Cortex of kidney (tissue), 1 donor: ENCODE measurements at places on chromosomes 11 and 22.

DNA sequence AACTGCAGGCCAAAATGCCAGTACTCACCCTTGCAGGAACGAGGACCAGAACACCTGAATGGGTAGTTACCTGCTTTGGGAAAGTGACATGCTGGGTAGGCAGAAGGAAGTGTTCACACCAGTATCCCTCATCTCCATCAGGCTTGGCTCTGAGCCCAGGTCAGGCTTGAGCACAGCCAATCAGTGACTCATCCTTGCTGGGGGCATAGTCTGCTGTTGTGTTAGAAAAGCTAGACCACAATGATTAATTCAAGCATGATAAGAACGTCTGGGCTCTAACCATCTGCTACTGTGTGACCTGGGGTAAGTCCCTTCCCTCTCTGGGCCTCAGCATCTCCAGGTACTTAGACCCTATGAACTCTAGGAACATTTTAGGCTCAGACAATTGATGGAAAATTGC is 450.4 kb downstream of the MIAT start:
- DNase-seq, result no peak

DNA sequence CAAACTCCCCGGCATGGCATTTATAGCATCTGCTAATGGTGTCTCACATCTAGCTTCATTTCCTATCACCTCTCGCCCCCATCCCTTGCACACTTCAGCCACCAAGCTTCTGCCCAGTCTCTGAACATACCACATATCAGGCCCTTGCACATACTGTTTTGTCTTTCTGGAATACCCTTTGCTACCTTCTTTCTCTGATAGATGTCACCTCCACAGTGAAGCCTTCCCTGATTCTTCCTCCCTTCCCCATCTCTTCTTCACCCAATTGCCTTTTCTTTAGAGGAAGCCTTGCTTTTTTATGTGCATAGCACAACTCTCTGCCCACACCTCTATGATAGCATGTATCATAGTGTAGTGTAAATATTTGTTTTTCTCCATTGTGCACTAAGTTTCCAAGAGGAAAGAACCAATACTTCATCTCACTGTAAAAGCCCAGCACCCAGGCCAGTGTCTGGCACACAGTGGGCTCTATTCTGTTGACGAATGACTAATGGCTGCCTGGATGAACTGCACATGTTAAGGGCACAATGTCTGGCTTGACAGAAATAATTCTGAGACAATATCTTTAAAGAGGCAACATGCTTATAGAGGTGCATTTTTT is 27.8 kb downstream of the P4HA3 start:
- DNase-seq, result no peak

DNA sequence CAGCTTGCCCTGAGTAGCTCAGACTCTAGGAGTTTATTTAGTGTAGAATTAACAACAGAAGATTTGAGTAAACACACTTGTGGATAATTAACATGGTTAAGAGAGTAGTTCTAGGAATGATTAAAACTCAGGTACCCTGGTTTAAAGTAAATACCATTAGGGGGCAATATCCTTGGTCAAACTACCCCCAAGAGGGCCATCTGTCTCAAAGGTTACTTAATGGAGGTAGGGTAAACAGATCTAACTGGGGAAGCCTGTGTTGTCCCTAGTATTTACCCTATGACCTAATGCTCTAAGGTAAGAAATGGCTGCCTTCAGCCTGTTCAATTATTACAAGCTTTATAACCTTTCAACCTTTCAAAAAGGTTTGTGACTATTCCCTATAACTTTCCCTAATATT is 10.6 kb upstream of the GLYATL1 start:
- DNase-seq, result no peak

DNA sequence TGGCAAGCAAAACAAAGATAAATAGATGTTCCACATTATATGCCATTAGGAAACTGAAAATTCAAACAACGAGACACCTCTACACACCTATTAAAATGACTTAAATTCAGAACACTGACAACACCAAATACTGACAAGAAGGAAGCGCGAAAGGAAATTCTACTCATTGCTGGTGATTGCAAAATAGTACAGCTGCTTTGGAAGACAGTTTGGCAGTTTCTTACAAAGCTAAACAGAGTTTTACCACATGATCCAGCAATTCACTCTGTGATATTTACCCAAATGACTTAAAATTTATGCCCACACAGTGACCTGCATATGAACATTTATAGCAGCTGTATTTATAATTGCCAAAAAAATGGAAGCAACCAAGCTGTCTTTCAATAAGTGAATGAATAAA is 232.6 kb downstream of the CASP12 start:
- no peak for DNase-seq

DNA sequence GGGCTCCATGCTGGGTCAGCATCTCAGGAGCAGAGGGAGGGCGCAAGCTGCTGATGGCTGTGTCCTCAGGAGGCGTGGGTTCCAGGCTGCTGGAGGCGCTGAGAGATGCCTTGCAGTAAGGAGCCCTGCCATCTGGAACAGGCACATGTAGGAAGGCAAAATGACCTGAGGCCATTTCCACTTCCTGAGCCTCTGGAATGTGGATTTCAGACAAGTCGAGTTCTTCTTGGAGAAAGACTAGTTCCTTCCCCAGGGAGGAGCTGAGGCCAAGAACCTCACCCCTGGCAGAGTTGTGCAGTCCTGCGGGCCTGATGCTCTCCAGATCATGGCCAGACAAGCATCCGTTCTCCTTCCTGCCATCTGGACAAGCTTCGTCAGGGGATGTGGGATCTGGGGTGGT is 19.3 kb downstream of the HPS4 start:
- no peak for DNase-seq

GRCh38 chr22:31290494-31291471 is 1.5 kb downstream of the PIK3IP1 start:
- peak; percentile 62 for DNase-seq

DNA sequence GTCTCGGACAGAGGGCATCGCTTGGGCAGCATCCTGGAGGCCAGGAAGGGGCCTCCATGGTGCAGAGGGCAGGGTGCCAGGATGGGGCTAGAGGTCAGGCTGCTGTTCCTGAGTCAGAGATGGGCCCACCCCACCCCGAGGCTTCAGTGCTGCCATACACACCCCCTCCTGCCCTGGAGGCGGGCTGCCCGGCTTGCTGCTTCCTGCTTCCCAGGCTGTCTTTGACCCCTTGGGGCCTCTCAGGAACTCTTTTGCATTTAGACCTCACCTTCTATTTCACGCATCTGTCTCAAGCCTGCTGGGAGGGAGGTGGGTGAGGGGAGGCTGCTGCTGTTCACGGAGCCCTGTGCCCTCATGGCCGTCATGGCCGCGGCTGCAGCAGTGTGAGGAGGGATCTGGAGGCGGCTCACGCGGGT is 6.6 kb upstream of the GRAMD4 start:
- no peak for DNase-seq

DNA sequence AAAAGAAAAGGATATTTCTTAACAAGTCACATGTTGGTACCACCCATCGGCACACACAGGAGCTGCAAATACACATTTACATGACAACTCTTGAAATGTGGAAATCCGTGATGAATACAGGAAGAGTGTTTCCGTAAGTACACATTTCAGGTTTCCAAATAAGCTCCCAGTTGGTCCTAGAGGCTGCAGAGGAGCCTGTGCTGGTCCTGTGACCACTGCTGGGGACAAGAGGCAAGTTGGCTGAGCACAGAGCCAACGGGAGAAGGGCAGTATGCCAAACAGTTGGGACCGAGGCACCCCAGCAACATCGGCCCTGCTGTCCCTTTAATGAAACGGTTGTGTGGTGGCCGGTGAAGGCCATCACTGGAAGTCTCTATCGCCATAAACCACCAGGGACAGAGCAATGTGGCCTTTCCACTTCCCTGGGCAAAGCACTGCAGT is 38.5 kb upstream of the ARFGAP3 start:
- DNase-seq, result no peak

DNA sequence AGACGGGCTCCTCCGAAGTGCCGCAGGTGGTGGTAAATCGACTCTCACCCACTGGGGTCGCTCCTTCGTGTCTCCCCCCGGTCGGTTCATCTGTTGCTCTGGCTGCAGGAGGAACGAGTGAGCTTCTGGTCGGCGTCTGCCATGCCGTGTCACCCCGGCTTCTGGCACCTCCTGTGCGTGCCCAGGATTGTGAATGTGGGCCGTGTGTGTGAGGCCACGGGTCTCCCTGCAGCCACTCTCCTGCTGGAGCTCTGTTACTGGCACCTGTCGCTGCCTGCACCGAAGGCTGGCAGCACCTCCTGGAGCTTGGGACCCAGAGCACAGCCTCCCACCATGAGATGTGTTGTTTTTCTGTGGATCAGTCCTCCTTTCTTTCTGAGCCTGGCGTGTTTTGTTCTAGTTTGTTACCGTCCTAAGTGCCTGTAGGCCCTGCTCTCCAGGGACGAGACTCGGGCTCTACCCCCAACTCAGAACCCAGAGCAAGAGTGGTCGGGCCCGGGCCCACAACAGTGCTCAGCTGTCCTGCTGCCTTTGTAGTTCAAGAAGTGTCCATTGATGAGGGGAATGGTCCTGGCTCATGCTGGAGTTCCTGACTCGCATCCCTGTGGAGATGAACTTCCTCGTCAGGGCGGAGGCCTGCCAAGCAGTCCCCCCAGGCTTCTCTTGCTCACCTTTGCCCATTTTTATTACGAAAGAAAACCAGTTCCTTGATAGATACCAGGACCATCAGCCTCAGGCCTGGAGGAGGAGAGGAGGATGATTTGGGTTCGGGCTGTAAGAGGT is 66.6 kb downstream of the MED15 start:
- no peak for DNase-seq
